Glutamatergic neuron (in vitro differentiated cells): ENCODE measurements at places on chromosomes 7 and 10. TPM values are rescaled to one million over a fixed set of nuclear protein-coding genes. Genes with fewer than 3 reads are reported as not detected.

GRCh38 chr10:94777886-94778458 lies 15.5 kb downstream of the CYP2C19 start:
- no peak for DNase-seq
- no peaks in the 10 kb centered on the region for H3K4me1 ChIP-seq
- H3K27me3 ChIP-seq = no peaks in the 10 kb centered on the region

The LRRC18 gene
- not detected for total RNA-seq

The ZNF316 gene
- total RNA-seq = 51.1 TPM

GRCh38 chr10:1063232-1063865 lies 7.2 kb downstream of the WDR37 start:
- no peak for DNase-seq
- H3K4me3 ChIP-seq = peak overlapping the region; percentile 76
- H3K36me3 ChIP-seq = no peaks in the 10 kb centered on the region

GRCh38 chr7:92840316-92840715 lies 3.9 kb upstream of the CDK6 start:
- H3K36me3 ChIP-seq = no peaks in the 10 kb centered on the region
- no peak for DNase-seq
- no peak overlapping the region for H3K4me3 ChIP-seq
- H3K27ac ChIP-seq = no peak overlapping the region
- H3K27me3 ChIP-seq = peaks cover 8% of the 10 kb centered on the region
- H3K4me1 ChIP-seq = peaks cover 8% of the 10 kb centered on the region
